Muscle of leg (tissue), 16 donors: ENCODE measurements at places on chromosomes 1 and 21. TPM values are rescaled to one million over a fixed set of nuclear protein-coding genes. Genes with fewer than 3 reads are reported as not detected.

KRTAP12-2 gene
- not detected for total RNA-seq

HES5 gene
- total RNA-seq = 0.80 TPM

TMCO2 gene
- total RNA-seq = not detected

RNF186 gene
- total RNA-seq = not detected

GRCh38 chr1:230137337-230137815 lies 70.3 kb downstream of the GALNT2 start:
- H3K4me3 ChIP-seq = no peak overlapping the region
- no peak for DNase-seq
- no peaks in the 10 kb centered on the region for H3K36me3 ChIP-seq
- H3K27ac ChIP-seq = no peak overlapping the region

DNA sequence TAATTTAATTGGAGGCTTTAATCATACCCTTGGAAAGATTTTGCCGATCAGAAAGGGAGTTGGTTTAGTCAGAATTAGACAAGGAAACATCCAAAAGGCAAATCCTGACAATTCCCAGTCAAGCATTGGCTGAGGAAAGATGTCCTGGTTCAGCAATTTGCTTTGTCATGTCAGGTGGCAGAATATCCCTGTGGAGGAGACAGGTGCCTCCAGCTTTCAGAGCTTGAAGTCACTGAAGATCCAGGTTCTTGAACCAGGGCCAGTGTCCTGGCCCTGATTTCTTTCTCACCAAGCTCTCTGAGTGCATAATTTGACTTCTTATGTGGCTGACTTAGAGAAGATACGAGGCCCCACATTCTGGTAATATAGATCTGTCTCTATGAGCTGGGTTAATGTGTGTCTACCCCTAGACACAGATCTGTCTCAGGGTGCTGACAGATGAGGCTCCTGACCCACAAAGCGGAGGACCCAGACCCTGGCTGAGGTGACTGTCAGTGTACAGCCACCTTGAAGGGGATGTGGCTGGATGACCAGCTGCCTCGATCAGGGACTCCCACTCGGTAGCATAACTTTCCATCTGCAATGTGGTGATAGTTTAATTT lies 118.9 kb downstream of the HHAT start:
- peaks cover 11% of the 10 kb centered on the region for H3K4me1 ChIP-seq
- no peaks in the 10 kb centered on the region for H3K36me3 ChIP-seq
- no peaks in the 10 kb centered on the region for H3K27me3 ChIP-seq
- no peak overlapping the region for H3K27ac ChIP-seq
